ENCODE measurements at places on chromosomes 4 and X.

GRCh38 chr4:25358515-25359275, 18.4 kb upstream of the ANAPC4 start:
- no peak for DNase-seq

DNA sequence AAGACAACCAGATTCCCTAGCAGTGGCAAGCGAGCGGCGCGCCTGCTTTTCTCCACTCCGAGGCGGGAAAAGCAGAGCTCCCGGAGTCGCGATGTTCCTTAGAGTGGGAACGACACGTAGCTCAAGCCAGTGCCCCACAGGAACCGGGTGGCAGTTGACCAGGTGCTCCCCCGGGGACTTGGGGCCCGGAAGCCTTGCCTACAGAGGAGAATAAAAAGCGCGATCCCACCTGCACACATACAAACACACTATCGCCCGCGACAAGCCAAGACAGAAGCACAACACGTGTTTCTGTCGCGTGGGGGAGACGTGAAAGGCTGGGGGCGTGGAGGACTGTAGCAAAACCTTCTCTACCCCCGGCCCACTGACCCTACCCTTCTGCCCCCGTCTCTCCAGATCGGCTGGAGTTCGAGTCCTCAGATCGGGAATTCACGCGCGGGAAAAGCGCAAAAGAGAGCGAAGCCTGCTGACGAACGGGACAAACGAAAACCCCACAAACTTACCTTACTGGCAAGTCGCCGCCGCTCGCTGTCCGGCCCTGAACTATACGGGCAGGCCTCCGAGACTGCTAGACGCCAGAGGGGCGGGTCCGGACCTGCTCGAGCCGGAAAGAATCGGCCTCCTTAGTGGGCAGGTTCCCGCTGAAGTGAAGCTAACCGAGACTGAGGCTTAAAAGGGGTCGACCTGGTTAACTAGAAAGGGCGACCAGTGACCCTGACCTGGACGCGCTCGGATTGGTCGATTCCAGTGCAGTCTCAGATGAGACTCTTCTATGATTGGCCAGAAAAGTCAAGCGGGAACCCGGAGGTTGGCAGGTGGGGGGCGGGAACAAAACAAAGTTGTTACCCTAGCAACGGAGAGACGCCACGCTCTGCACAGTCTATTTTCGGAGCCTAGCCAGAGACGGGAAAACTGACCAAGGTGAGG, at the start of the genes DNAAF6 and NUP62CL:
DNAAF6 (plus strand) TSS at position 842 of the 927 bp plus-strand sequence. CDS start 6,265 bp downstream, outside the sequence.
NUP62CL (minus strand) TSS at position 664 of the 927 bp plus-strand sequence. CDS start 31,287 bp downstream, outside the sequence.
- DNase-seq = peak; percentile 93

- DNase-seq = no peak
Observed at GRCh38 chr4:70759126-70759525, 37.4 kb downstream of the RUFY3 start.

DNA sequence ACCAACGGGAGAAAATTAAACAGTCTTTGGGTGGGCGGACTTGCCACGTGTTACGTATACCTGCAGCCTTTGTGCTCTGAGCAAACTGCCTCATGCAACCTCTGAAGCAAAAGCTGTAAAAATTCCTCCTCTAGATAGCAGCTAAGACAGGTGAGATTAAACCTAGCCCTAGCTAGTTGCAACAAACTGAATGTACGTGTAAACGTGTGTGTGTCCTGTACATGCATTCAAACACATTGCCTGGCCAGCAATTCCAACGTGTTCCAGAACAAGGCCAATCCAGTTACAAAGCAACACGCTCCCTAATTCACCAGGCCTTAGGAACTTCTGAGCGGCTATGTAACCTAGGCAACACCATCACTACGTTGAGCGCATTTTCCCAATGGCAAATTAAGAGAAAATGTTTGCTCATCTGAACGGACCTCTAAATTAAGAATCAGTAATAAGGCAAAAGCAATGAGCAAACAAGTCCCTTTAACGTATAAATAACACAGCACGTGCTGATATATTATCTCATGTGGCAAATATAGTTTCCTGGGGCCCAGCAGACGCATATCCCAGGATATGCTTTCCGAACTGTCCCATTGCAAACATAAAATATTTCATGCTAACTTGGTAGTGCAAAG, 792 bp downstream of the PPID start:
- DNase-seq = peak; percentile 58

DNA sequence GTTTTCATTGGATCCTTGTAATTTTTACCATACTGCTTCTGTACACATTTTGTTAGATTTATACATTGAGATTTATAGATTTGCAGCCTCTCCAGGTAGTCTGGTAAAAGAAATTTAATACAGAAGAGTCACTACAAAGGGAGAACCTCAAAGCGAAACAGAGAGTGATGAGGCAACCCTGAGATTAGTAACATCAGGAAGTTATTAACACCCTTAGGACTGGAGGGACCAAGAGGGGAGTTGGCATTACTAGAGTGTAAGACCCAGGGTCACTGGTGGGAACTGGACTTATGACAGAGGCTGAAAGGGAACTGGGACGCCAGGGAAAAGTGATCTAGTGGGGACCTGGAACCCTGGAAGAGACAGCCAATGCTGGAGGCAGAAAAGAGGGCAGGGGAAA, 20.6 kb upstream of the MAML3 start:
- no peak for DNase-seq

GRCh38 chrX:6777238-6778002, 242.5 kb upstream of the VCX3A start:
- DNase-seq = no peak

DNA sequence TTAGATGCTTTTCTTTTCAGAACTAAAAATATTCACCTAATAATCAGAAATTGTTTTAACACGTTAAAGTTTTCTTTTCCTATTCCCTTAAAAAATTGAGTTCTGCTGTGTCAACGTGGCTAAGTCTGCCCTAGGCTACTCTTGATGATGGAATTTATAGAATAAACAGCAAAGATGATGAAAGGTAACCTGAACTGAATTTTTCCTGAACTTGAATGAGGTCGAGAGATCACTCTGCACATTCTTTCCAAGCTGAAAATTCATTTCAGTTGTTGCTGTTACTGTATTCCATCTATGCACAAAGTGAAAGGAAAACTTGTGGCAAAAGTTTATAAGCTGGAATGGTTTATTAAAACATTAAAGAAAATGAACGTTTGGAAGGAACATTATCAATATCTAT, 245.9 kb upstream of the GIMD1 start:
- DNase-seq = no peak

GRCh38 chrX:71978164-71978563, 67.5 kb downstream of the NHSL2 start:
- DNase-seq = no peak

DNA sequence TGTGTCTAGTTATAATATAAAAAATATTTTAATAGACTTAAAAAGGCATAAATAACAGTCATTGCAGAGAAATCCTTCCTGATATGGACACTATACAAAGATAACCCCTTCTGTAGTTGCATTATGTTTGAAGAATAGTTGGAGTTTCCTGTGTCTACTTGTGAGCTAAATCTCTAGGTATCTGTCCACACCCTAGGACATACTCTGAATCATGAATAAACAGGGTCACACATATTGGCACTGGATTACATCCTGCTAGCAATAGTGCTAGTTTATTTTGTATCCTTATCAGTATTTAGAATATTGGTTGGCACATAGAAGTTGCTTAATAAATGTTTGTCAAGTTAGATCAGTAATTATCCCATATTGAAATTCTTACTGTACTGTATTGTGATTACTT, 173.9 kb downstream of the GRXCR1 start:
- DNase-seq = no peak

DNA sequence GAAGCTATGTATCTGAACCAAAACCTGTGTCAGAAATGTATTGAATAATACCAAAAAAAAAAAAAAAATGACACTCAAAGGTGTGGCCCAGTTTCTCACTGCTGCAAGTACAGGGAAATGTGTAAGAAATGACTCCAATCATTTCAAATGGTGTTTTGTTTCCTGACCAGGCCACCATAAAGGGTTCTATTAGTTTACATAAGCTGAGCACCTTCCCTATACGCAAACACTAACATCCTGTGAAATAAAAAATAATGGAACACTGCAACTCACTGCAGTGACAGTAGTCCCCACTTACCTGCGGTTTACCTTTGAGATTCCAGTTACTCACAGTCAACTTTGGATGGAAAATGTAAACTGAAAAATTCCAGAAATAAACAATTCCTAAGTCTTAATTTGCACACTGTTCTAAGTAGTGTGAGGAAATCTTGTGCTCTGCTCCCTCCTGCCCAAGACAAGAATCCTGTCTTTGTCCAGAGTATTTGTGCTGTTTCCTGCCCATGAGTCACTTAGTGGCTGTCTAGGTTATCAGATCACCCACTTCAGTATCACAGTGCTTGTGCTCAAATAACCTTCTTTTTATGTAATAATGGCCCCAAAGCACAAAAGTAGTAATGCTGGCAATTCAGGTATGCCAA, 265.3 kb downstream of the RCHY1 start:
- DNase-seq = no peak

GRCh38 chrX:22135171-22135711, 103.1 kb downstream of the PHEX start:
- no peak for DNase-seq

- DNase-seq = no peak
Observed at GRCh38 chr4:61185288-61185687, 14.8 kb upstream of the ADGRL3 start.

DNA sequence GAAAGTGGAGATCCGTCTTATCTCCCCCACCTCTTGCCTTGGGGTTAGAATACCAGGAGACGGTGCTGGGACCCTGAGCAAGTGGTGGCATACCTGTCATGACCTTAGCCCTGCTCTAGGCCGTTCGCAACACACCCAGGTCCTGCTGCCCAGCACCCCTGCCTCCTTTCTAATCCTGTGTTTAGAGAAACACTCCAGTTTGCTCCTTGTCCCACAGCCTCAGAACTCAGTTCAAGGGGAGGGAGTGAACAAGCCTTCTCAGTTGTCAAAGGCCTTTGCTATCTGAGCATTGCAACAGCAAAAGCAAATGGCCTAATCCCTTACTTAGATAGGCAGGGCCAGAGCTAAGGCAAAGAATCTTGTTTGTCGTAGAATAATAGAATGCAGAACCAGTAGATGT, 67.9 kb downstream of the CHRNA9 start:
- DNase-seq = peak; percentile 9

- DNase-seq = peak; percentile 7
Observed at GRCh38 chrX:134803060-134803459, 144.8 kb upstream of the PLAC1 start.

- DNase-seq = no peak
Observed at GRCh38 chr4:47110546-47111132, 79.3 kb downstream of the GABRB1 start.

DNA sequence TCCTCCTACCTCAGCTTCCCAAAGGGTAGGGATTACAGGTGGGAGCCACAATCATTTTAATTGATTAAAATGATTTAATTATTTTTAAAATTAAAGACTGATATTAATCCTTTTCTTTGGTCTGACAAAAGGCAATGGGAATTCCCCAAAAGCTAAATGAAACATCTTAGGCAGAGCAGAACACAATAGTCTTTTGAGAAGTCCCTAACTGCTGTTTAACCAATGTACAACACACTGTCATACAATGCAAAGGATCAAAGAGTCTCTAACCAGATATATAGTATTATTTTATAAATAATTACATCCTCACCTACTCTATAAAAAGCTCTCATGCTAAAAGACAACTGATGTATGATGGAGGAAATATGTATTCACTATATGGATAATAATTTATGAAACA, 47.0 kb downstream of the THAP9 start:
- no peak for DNase-seq

DNA sequence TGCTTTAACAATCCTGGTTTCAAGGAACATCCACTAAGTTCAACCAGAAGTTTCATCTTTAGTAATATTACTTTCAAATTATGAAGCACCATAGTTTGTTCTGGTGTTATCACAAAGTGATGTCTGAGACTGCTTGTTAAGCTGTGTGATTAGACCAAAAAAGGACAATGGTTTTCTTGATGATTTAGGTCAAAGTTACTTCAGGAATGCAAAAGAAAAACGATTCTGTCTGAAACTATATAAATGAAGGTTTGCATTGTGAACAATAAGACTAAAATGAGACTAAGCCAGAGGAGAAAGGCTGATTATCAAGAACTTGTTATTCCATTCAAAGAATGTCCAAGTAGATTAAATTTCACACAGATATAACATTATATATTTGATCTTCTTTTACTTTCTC, 122.4 kb upstream of the ETNPPL start:
- no peak for DNase-seq

GRCh38 chr4:53101191-53101581, 239.1 kb downstream of the RASL11B start:
- no peak for DNase-seq

- no peak for DNase-seq
Observed at GRCh38 chr4:96649536-96649935, 809.6 kb downstream of the PDHA2 start.

DNA sequence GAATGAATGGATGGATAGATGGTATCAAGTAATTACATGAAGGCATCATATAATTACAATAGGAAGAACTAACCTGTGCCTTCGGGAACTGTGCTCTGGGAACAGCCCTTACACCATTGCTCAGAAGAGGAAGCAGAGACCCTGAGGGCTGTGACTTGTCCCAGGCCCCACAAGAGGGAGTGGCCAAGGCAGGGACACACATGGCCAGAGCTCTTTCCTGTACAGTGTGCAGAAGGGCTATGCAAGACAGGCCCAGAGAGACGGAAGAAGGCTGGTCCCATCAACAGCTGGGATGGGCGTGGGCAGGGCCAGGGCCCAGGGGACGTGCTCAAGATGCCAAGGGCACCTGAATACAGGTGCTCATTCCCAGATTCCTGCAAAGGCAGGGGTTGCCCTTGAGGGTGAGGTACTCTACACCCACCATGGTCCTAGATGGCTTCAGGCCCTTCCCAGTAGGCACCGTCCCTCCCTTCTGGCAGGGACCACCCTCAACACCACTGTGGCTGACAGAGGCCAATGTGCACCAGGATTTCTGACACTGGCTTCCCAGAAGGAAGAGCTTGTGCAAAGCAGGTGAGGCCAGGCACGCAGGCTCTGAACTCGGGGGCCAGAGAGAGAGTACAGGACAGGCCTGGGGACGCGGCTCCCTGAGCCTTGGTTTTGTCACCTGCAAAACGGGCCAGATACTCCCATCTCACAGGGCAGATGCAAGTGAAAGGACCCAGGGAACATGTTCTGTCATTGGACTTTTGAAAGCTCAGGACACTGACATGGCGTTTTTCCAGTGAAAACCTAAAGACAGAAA, 1.7 kb downstream of the EVC2 start:
- no peak for DNase-seq

DNA sequence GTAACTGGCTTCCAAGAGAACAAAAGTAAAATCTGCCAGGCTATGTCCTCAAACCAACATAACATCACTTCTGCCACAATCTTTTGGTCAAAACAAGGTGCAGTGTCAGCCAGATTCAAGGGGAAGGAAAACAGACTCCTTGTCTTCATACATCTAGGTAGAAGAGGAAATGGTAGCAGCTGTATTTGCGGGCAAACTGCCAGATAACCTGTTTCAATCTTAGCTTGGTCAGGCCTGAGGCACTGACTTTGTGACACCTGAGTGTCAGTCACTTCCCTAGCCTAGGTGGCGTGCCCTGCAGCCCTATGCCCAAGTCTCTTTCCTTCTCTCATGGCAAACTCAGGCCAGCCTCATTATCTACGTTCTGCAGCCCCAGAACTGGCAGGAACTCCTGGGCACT, 146.2 kb upstream of the JADE1 start:
- DNase-seq = no peak

GRCh38 chr4:151519728-151520415, 110.9 kb downstream of the FHIP1A start:
- DNase-seq = no peak
